ENCODE measurements at places on chromosomes 5 and 9.
A peak's percentile ranks its signal among the peaks of the same experiment; 100 is the strongest.

GRCh38 chr9:108865037-108865436 is 3.0 kb downstream of the ACTL7A start:
- no peak for DNase-seq

DNA sequence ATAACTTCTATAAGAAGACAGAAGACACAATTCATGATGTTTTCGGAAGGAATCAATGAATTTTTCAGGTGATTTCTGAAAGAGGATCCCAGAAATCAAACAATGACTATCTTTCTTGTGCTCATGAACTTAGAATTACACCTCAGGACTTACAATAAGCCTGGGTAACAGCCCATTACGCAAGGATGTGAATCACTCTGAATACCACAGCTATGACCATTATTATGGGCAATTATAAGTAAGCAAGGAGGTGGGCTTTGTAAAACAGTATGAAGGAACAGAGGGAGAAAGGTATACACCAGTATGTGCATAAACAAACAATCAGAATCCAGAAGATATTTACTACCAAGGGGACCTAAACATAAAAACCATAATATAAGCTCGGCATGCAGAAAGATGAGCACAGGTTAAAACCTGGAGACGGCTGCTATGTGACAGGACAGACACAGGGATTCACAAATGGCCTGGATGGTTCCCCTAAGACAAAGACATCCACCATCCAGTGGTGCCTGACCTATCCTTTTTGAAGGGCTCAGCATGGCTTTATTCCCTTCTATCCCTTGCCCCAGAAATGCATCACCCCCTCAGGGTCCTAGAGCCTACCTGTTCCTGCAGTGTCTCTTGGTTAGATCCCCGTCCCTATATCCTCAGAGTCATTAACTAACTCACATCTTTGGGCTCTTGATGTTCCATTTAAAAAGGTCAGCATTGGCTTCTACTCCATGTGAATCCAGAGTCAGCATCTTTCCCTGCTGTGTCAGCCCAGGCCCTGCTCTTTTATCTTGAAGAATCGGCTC is 21.8 kb upstream of the PPP2CA start:
- peak; percentile 21 for DNase-seq

- no peak for DNase-seq
These were observed 41.8 kb downstream of the UGCG start for GRCh38 chr9:111938427-111938800.

- no peak for DNase-seq
These were observed 136.1 kb downstream of the GAPVD1 start for GRCh38 chr9:125397736-125398135.

GRCh38 chr5:6505416-6505755 is 56.7 kb downstream of the UBE2QL1 start:
- no peak for DNase-seq
